ENCODE measurements at places on chromosomes 3 and 15. TPM values are rescaled to one million over a fixed set of nuclear protein-coding genes. Genes with fewer than 3 reads are reported as not detected.

- DNase-seq: no peak
Observed at GRCh38 chr3:4849739-4850138, 129.5 kb upstream of the BHLHE40 start.

DNA sequence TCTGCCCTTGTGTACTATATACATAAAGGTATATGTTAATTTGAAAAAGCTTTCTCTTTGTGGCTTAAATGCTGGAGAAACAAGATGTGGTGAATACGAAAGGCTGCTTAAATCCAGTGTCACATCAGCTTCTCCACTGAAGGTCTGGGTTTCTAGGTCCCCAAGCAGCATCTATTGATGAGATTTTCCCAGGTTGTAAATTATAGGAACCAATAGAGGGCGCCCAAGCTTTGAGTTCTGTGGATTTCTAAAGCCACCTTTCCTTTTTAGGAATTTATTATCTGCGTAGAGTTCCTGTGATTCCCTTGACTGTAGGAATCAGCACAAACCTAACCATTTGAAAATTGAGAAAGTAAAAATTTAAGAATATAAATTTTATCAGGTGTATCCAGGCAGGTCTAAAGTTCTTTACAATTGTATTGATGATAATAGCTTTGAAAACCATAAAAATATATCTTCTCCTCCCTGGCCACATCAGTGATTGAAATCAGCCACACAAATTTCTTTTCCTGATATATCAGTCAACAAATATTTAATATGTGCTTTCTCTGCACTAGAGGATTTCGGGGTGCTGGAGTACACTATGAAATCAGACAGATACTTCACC lies 88.3 kb upstream of the ADAMTSL3 start:
- peak; percentile 71 for DNase-seq

The LRRN1 gene
- not detected for total RNA-seq

- DNase-seq: peak; percentile 73
Observed at GRCh38 chr3:17894434-17895060, 152.1 kb upstream of the TBC1D5 start.

DNA sequence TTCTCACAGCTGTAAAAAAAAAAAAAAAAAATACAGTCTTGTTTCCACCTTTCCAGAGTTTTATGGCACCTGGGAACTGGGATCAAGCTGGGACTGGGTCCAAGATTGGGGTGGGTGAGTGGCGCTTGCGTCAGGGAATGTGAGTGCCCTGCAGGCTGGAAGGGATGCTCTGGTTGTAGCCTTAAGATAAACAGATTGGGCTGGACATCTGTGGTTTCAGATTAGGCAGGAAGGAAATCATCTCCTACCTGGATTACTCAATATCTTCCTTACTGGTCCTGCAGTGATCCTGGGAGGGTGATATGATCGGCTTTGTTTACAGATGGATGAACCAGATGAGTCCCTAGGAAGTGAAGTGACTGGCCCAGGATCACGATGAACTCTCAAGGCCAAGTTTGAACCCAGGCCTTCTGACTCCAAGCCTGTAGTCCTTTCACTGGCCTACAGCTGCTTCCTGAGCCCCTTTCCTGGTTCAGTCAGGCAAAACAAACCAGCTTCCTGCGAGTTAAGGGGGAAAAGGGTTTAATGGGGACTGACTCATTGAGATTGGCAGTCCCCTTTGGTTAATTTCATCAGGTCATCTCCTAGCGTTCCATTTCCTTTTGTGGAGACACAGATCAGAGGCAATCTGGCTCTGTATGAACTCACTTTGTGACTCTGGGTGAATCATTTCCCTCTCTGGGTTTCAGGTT lies 179.8 kb downstream of the THSD4 start:
- peak; percentile 98 for DNase-seq
